ENCODE measurements at places on chromosomes 5 and 9.

DNA sequence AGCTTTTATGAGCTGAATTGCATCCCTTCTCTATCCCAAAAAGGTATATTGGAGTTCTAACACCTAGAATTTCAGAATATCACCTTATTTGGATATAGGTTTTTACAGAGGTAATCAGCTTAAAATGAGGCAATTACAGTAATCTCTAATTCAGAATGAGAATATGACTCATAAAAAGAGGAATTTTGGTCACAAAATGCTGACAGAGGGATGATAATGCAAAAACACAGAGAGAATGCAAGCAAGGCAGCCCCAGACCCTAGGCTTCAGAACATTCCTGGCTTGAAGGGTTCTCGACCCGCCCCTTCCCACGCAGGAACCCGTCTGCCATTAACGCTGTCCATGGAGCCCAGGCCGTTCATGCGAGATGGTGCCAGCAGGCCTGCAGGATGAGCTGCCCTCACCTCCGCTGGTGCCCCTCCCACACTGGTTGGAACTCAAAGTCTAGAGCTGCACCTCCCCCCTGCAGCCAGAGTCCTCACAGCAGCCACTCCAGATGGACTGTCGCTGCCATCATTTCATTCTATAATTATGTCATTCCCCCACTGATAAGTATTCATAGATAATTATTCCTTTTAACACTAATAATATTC lies 1173.4 kb upstream of the ACO1 start:
- DNase-seq = no peak

- no peak for DNase-seq
Observed at GRCh38 chr5:9056046-9056445, 489.8 kb downstream of the SEMA5A start.

- DNase-seq = no peak
Observed at GRCh38 chr5:38226091-38226490, 32.3 kb upstream of the EGFLAM start.

DNA sequence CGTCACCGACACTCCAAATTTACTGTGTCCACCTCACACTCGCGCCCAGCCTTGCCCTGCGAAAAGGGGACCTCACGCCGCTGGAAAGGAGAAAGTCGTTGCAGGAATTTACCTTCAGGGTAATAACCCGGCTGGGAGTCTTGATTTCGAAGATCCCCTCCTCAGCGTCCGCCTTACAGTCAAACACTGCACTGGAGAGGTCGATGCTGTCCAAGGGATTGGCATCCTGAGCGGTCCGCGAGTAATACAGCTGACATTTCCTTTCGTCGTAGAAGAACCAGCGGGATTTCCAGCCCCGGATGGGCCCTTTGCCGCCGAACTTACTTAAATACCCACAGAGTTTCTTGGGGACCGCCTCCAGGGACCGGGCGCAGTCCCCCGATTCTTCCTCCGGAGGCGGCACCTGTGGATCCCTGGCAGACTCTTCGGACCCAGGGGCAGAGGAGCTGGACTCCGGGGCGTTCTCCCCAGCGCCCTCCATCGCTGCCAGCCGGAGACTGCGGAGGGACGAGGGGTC lies 330 bp downstream of the TBC1D2 start:
- DNase-seq = no peak

DNA sequence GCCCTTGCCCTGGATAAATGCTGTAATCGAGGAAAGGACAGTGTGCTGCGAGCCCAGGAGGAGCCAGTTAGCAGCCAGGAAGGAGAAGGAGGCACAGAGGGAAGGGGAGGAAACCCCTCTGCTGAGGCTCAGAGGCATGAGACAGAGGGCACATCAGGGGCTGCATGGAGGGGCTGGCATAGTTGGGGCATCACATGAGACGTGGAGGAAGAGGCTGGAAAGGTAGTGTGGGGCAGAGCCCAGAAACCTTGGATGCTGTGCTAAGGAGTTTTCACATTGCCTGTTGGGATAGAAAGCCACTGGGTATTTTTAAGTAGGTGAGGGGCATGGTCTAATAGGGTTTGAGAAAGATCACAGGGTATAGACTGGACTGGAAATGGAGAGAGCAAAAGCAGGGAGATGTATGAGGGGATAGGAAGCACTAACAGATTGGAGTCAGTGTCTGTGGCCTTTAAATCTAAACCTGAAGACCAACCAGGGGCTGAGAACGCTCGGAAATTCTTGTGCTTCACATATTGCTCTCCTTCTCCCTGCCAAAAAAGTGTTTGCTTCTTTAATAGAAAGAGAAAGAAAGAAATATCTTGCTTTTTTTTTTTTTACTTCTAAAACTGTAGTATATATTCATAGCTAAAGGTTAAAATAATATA lies 33.0 kb upstream of the ANGPTL2 start:
- DNase-seq = no peak

Data from CD4-positive, alpha-beta T cell treated with Interleukin-2 at 100 ng/mL for 4 hours (primary cell).